Jurkat, Clone E6-1 (cell line): ENCODE measurements at places on chromosomes 4 and X.

DNA sequence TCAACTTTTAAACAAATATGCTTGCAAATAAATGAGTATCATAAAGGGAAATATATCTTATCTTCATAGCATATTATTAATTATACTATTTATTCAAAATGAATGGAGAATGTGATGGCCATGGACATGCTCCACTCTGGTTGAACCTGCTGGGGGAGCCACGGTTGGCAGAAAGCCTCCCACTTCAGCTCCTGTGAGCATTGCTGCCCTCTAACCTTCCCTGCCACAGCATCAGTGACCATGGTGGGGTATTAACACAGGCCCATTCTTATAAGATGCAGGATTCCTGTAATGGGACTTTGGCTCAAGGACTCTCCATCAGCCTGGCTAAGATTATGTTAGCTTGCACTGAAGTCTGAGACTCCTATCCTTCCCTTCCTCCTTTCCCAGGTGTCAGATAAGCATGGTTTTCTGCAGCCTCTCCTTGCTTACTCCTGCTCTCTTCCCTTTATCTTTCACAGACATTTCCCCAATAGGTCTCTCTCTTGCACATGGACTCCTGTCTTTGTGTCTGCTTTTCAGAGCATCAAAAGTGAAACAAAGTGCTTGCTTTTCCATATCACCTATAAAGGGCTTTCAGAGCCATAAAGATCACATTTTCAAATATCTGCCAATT lies 4.9 kb upstream of the ABRAXAS1 start:
- no peak for DNase-seq

DNA sequence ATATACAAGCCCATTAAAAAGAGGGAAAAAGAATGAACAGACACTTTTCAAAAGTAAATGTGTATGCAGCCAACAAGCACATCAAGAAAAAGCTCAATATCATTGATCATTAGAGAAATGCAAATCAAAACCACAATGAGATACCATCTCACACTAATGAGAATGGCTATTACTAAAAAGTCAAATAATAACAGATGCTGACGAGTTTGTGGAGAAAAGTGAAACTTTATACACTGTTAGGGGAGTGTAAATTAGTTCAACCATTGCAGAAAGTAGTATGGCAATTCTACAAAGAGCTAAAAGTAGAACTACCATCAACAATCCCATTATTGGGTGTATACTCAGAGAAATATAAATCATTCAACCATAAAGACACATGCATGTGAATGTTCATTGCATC lies 203.0 kb downstream of the ARAP2 start:
- DNase-seq, result no peak

GRCh38 chr4:176660561-176660960 lies 132.2 kb downstream of the VEGFC start:
- DNase-seq, result no peak

DNA sequence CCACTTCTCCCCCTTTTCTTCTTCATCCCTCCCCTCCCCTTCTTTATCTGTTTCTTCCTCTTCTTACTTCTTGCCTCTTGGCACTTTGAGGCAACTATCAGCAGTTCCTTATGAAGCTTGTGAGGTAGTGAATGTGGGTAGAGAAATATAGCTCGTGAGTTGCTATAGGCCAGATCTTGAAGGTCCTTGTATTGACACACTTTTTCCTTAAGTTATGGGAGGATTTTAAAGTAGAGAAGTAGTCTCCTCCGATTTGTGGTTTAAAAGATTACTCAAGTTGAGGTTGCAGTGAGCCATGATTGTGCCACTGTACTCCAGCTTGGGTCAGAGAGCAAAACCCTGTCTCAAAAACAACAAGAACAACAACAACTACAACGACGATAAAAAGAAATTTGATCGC lies 3.4 kb upstream of the RRAGB start:
- no peak for DNase-seq

DNA sequence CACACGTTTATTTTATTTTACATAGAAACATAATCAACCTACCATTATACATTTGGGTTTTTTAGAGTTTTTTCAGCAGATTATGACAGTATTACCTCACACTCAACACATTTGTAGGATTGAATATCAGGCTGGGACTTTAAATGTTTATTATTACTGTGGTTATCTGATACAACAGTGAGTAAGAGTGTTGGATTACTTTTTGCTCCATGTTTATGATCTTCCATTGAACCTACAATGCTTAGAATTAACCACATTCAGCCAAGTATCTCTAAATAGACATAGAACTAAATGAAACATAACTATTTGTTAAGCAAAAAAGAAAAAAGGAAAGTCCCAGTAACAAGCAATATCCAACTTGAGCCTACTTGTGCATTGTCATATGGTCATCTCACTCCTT lies 607.4 kb upstream of the PITX2 start:
- no peak for DNase-seq

DNA sequence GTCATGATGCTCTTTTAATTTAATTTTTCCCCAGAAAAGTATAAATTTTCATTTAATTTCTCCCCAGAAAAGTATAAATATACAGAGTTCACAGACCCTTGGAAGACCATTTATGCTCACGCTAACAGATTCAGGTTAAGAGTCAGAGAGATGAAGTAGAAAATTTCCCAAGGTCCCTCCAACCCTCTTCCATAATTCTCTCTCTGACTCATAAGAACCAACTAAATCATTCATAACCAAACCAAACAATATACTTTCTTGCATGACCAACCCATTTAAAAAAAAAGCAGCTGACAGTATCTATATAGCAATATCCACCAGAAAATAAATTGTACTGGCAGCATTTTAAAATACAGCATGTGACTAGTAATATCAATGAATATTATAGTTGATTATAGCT lies 3.9 kb downstream of the KLHL8 start:
- no peak for DNase-seq

- DNase-seq, result no peak
These were observed 3.4 kb upstream of the IGBP1 start for GRCh38 chrX:70129816-70130215.

DNA sequence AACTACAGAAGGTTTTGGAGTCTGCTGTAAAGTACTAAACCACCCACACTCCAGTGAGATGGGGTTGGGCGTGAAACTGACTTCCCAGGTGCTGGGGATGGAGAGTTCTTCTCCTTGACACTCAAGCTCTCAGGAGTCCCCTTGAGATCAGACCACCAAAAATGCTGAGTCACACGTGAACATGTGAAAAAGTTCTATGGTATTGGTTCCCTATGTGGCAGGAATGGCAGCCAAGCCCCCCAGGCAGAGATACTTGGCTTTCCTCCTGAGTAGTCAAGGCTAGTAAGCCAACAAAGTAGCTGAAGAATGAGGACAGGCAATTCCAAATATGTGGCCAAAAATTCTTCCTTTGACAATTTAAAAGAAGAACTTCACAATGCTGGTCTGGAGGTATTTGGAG lies 222.0 kb upstream of the ADAMTS3 start:
- no peak for DNase-seq
